Heart left ventricle (tissue), 16 donors: ENCODE measurements at places on chromosomes 12 and 14. TPM values are rescaled to one million over a fixed set of nuclear protein-coding genes. Genes with fewer than 3 reads are reported as not detected.

Gene DPF3
- total RNA-seq, result 20.5 TPM

Gene TCL1B
- not detected for total RNA-seq

DNA sequence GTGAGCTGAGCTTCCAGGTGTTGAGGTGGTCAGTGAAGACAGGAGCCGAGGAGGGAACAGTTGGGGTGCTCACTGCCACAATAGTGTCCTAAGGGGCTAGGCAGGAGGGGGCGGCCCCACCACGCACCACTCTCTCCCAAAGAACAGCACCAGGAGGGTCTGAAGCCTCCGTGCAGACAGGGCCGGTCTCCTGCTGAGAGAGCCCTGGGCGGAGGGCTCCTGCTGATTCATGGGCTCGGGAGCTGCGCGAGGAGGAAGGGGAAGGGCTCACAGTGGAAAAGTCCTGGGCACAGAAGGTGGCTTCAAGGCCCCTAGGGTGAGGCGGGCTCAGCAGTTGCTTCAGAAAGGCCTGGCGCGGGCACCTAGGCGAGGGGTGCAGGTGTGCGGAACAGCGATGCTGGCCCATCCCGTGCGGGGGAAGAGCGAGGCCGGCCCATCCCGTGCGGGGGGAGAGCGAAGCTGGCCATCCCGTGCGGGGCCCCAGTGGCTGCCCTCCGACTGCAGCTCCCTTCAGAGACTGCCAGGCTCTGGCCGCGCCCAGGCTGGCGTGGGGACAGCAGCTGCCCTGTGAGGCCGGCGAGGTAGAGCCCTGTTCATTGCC is 176.7 kb downstream of the ADGRD1 start:
- DNase-seq, result no peak

- no peak for DNase-seq
Observed at GRCh38 chr12:109139791-109140190, 23.4 kb downstream of the ACACB start.

Gene SLC6A12
- total RNA-seq, result 3.3 TPM

- no peak for DNase-seq
Observed at GRCh38 chr14:100243020-100243419, 4.1 kb downstream of the YY1 start.
